ENCODE measurements at places on chromosomes 13 and 19.
A peak's percentile ranks its signal among the peaks of the same experiment; 100 is the strongest.

DNA sequence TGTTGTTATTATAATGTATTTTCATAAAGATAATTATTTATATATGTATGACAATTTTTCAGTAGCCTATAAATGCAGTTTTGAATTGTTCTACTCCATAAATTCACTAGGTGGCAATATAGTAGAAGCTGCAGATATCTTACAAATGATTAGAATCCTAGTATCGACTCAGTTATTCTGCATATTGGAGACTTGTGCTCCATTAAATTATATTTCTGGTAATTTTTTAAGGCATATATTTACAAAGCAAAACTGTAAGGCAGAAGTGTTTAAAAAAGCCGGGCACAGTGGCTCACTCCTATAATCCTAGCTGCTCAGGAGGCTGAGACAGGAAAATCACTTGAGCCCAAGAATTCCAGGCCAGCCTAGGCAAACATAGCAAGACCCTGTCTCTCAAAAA lies 58.7 kb downstream of the DPY19L3 start:
- no peak overlapping the region for H3K4me3 ChIP-seq
- no peak overlapping the region for H3K27ac ChIP-seq
- H3K27me3 ChIP-seq: no peaks in the 10 kb centered on the region
- no peak for DNase-seq

- no peaks in the 10 kb centered on the region for H3K36me3 ChIP-seq
- H3K4me3 ChIP-seq: peak overlapping the region; percentile 7
- no peaks in the 10 kb centered on the region for H3K27me3 ChIP-seq
- DNase-seq: no peak
- H3K4me1 ChIP-seq: no peaks in the 10 kb centered on the region
- no peak overlapping the region for H3K27ac ChIP-seq
Observed at GRCh38 chr13:34300559-34300958, 482.6 kb downstream of the RFC3 start.

- no peak for DNase-seq
- H3K4me1 ChIP-seq: no peaks in the 10 kb centered on the region
- H3K27me3 ChIP-seq: no peaks in the 10 kb centered on the region
- no peaks in the 10 kb centered on the region for H3K36me3 ChIP-seq
- no peak overlapping the region for H3K4me3 ChIP-seq
Observed at GRCh38 chr19:17436874-17437267, 11.6 kb downstream of the TMEM221 start.

DNA sequence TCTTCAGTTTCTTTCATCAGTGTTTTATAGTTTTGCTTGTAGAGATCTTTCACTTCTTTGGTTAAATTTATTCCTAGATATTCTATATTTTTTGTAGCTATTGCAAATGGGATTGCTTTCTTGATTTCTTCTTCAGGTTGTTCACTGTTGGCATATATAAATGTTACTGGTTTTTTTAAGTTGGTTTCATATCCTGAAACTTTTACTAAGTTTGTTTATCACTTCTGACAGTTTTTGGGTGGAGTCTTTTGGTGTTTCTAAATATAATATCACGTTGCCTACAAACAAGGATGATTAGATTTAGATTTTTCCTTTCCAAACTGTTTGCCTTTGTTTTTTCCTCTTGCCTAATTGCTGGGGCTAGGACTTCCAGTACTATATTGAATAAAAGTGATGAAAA lies 109.7 kb downstream of the PAN3 start:
- no peak for DNase-seq
- H3K27me3 ChIP-seq: no peaks in the 10 kb centered on the region
- H3K27ac ChIP-seq: no peak overlapping the region

GRCh38 chr19:48646722-48647216 lies 782 bp upstream of the CA11 start:
- peak overlapping the region; percentile 50 for H3K4me3 ChIP-seq
- no peak for DNase-seq
- no peaks in the 10 kb centered on the region for H3K27me3 ChIP-seq
- no peaks in the 10 kb centered on the region for H3K36me3 ChIP-seq

- no peak overlapping the region for H3K4me3 ChIP-seq
- DNase-seq: no peak
- H3K27ac ChIP-seq: no peak overlapping the region
- peaks cover 16% of the 10 kb centered on the region for H3K4me1 ChIP-seq
- no peaks in the 10 kb centered on the region for H3K36me3 ChIP-seq
Observed at GRCh38 chr13:32039528-32039927, 8.0 kb downstream of the FRY start.

DNA sequence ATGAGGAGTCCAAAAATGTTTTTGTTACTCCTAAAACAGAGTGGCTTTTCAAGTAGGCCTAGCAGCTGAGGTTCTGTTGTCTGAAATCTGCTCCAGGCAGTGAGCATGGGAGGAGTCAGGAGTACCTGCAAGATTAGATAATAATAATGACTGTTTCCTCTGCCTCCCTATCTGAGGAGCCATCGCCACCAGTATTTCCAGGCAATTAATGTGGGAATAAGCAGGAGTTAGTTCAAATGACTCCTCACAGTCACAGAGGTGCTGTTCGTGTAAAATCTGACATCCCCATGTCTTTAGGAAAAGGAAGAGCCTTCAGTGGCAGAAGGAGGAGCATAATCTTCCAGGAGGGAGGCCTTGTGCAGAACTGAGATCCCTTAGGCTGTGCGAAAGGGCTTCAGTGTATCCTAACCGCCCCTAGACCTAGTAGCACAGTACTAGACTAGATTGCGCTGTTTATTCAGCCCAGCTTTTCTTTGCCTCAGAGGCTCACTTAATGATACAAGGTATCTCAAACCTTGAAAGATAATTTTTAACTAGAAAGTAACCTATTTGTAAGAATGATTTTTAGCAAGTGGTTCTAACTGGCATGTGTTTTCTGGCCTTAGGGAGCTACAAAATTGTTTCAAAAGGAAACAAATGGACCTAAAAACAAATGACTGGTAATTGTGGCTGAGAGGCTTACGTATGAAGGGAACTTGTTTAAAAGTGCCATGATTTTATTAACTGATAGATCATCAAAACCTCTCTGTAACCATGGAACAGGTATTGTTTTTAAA lies 49.0 kb downstream of the FREM2 start:
- H3K4me1 ChIP-seq: peaks cover 12% of the 10 kb centered on the region
- no peak overlapping the region for H3K4me3 ChIP-seq
- no peaks in the 10 kb centered on the region for H3K27me3 ChIP-seq
- H3K27ac ChIP-seq: peak overlapping the region; percentile 18
- no peak for DNase-seq
- H3K36me3 ChIP-seq: no peaks in the 10 kb centered on the region
